ENCODE measurements at places on chromosomes 13 and 19.

DNA sequence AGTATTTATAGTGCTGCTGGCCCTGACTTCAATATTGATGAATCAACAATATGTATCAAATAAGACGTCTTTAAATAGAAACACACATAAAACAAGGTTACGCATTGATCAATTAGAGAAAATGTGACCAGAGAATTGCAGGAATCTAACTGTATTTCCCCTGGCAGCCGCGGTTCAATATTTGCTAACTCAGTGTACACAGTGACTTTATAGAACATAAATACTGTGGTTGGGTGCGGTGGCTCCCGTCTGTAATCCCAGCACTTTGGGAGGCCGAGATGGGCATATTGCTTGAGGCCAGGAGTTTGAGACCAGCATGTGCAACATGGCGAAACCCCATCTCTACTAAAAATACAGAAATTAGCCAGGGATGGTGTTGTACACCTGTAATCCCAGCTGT is 22.8 kb upstream of the UPF3A start:
- DNase-seq: no peak

GRCh38 chr19:39946532-39946931 is 12.1 kb upstream of the FCGBP start:
- DNase-seq: no peak

GRCh38 chr19:2552859-2553258 is 76.9 kb downstream of the GADD45B start:
- DNase-seq: peak; percentile 22

DNA sequence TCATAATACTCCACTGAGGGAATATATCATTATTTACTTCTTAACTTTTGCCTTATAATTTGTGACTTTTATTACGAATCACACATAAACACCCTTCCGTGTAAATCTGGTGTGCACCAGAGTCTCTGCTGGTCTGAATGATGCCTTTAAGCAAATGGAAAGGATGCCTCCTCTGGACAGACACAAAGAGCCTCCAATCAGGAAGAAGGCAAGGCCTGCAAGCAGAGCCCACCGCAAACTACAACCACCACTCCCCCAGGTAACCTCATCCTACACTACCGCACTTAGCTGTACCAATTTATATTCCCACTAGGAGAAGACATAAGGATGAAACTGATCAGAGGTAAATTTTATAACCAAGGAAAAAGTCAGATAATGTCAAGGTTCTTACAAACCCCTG is 137.6 kb downstream of the KLF12 start:
- DNase-seq: no peak

DNA sequence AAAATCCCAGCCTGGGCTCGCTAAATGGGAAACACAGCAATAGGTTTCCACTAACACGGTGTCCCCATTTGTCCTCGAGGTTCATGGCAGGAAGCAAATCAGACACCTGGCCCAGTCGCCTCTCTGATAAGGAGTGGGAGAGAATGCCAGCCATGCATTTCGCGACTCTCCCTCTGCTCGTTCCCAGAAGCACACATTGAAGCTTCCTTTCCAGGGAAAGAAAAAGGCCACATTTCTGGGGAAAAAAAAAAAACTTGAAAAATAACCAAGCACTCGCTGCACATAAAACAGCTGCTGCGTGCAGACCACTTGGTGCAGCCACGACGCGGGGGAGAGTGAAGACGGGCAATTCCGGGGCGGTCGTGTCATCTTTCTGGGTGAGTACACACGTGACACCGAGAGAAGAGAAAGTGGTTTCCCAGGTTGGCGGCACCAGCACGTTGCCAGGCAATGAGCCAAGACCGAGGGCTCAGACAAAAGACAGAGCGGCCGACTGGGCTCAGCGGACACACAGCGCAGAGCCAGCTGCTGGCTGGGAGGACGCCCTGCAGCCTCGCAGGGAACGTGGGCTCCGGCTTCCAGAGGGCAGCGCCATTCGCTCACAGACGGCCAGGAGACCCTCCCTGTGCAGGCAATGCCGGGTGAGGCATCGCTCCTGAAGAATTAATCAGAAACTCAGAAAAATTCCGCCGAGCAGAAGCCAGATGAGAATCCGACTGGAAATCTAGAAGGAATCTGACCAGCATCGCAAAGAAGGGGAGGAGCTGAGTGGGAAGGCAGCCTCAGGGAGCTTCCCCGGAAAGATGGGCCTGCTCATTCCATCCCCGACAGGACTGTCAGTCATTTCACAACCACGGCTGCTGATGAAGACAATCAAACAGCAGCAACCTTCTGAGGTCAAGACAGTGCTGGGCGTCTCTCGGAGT is 83.2 kb upstream of the IRS2 start:
- DNase-seq: peak; percentile 12

DNA sequence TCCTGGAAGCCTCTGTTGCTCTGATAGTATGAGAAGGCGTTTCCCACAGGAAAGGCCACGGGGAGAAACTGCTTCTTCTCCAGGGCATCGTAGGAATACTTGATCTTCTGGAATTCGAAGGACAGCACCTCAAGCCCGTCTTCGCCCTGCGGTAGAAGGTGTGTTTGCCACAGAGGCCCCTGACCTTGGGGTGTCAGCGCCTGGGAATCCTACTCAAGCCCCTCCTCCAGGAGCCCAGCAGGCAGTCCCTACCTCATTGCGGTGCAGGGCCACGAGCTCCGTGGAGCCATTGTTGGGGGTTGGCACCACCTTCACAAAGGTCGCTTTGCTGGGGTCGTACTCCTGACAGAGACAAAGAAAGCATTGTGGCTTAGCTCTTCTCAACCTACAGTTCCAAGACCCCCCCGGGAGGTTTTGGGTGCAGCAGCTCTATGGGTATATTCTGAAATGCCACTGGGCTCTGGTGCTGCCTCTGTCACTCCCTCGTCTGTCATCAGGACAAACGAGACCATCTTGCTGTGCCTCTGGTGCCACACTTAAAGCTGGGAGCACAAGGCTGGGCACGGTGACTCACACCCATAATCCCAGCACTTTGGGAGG is 3.7 kb downstream of the ATP13A1 start:
- no peak for DNase-seq

DNA sequence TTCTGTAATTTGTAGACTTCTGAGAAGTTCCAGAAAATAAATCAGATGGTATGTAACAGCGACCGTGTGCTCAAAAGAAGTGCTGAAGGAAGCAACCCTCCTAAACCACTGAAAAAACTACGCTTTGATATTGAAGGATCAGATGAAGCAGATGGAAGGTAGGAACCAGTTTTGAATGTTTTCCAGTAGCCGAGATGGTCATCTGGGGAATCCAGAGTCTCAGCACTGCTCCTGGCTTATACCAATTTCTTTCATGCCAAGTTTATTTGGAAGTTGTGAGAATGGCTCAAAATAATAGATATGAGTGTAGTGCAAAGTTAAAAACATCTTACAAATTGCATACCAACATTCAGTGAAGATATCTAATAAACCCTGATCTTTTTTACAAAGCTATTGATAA is 56.2 kb downstream of the RCBTB2 start:
- DNase-seq: no peak

GRCh38 chr13:75443356-75443958 is 38.5 kb downstream of the TBC1D4 start:
- DNase-seq: no peak

GRCh38 chr19:13082192-13083007 is 20.3 kb downstream of the LYL1 start:
- no peak for DNase-seq

- DNase-seq: no peak
Observed at GRCh38 chr13:88153353-88153752, 482.2 kb downstream of the SLITRK5 start.

- DNase-seq: no peak
Observed at GRCh38 chr13:39787086-39787487, 131.6 kb downstream of the COG6 start.

DNA sequence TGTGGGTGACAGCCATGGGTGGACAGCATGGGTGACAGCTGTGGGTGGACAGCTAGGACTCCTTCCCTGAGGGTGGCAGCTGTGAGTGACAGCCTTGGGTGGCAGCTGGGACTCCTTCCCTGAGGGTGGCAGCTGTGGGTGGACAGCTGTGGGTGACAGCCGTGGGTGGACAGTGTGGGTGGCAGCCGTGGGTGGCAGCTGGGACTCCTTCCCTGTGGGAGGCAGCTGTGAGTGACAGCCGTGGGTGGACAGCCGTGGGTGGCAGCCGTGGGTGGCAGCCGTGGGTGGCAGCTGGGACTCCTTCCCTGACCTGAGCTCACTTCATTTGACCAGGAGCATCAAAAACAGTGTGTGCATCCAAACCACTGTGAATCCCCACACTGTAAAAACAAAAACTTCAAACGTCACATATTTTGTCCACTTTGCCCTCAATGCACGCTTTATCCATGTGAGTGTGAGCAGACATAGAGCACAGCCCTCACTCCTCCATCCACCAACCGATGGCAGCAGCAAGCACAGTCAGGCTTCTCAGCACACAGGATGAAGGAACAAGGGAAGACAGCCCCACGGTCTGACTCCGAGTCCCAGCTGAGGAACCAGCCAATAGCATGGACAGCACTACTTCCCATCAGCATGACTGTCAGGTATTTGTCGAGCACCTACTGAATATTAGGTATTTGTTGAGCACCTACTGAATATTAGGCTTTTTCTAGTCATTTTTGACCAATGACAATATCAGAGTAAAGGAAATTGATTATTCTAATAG is 1.6 kb upstream of the CFAP97D2 start:
- peak; percentile 22 for DNase-seq

- peak; percentile 7 for DNase-seq
Observed at GRCh38 chr13:99916366-99917103, 55.0 kb downstream of the ZIC5 start.

DNA sequence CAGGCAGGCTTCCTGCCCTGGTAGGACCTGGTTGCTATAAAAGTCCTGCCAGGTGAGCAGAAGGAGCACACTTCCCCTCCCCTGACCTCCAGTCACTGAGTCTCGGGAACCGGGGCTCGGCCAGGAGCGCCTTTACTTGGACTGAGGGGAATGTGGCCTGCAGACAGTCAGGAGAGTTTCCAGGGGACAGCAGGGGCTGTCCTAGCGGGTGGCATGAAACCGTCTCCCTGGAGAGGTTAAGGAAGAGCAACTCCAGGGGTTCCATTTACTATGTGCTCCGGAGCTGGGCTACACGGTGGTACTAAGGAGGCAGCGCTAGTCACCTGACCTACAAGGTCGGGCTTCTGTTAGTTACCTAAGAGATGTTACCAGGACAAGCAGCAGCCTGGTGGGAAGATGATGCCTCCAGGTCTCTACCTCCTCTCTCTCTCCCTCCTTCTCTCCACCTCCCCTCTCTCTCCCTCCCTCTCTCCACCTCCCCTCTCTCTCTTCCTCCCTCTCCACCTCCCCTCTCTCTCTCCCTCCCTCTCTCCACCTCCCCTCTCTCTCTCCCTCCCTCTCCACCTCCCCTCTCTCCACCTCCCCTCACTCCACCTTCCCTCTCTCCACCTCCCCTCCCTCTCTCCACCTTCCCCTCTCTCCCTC is 4.1 kb upstream of the CNOT3 start:
- no peak for DNase-seq

GRCh38 chr19:33290956-33291622 is 11.2 kb downstream of the CEBPA start:
- DNase-seq: no peak

DNA sequence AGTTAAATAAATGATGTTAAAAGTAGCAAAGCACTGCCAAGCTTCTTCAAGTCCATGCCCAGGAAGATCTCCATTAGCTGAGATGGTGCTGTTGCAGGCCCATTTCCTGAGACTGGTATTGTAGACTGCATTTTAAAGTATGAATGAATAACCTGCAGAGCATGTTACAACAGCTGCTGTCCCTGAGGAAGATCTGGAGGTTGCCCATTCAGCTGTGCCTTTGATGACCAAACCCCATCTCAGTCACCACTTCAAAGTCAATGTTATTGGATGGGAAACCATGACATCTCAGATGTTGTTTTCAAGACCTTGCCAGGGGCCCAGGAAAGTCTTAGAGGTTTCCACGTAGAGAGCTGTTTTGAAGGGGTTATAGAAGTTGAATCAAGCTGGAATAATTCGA is 281.3 kb downstream of the MTUS2 start:
- DNase-seq: no peak

DNA sequence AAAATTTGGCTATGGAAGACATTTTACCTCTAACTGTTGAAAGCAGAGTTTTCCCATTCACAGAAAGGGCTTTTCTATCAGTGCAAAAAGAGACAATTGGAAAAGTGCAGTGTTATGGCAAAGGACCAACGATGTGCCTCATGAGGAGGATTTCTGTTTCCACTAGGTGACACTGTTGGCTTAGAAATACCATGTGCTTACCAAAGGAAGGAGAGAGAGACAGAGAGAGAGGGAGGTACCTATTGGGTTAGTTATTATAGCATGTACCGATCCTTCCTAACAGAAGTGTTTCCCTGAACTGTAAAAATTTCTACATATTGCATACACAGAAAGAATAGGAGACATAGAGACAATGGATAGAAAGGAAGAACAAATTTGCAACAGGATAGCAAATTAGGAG is 23.9 kb upstream of the PSG4 start:
- DNase-seq: no peak

DNA sequence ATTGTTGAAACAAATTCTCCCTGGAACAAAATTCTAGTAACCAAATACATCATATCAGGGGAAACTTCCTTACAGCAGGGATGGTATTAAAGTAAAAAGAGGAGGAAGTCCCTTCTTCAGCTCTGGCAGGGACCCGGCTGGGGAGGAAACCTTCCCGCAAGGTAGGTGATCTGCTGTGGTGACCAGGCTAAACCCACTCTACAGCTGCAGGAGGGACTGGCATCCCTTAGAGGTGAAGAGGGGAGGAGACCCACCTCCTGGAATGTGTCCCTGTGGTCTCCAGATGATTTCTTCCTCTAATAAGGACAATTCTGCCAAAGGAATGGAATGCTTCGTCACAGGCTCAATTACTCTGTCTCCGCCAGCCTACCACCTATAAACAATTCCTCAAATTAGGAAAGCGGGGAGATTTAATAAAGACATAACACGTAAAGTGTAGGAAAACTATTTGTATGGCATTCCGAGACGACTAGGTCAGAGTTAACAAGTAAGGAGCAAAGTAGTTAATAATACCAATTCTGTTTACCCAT is 637 bp upstream of the PDS5B start:
- DNase-seq: peak; percentile 2

- DNase-seq: no peak
Observed at GRCh38 chr13:44386913-44387556, 13.4 kb downstream of the SERP2 start.

DNA sequence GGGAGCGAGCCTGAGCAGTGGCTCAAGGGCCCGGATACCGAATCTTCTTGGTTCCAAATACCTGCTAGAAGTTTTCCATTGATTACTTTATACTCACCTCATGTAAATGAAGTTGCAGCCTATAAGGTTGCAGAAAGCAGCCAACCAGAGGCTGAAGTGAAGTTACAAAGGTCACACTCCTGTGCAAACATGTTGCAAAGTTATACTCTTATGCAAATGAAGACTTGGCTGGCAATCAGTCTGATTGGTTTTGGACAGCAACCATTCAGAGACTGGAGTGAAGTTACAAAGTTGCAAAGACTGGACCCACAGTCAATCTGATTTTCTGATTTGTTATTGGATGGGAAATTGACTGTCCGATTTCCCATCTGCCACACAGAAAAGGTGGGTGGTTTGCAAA is 152.5 kb downstream of the GGACT start:
- no peak for DNase-seq

- no peak for DNase-seq
Observed at GRCh38 chr13:66402546-66402945, 827.6 kb downstream of the PCDH9 start.

- DNase-seq: no peak
Observed at GRCh38 chr19:46979126-46980105, 40.2 kb upstream of the NPAS1 start.

GRCh38 chr19:932648-933552 is 7.1 kb downstream of the ARID3A start:
- DNase-seq: no peak
